ENCODE measurements at places on chromosomes 1 and 21. TPM values are rescaled to one million over a fixed set of nuclear protein-coding genes. Genes with fewer than 3 reads are reported as not detected.

Gene KANK4
- total RNA-seq = 57.9 TPM

GRCh38 chr1:41534181-41535076 lies 49.9 kb upstream of the EDN2 start:
- H3K4me1 ChIP-seq = peaks cover 4% of the 10 kb centered on the region
- H3K27ac ChIP-seq = no peak overlapping the region
- no peaks in the 10 kb centered on the region for H3K27me3 ChIP-seq
- no peak overlapping the region for H3K4me3 ChIP-seq
- no peaks in the 10 kb centered on the region for H3K36me3 ChIP-seq

Gene ANKRD45
- total RNA-seq = not detected

- no peak overlapping the region for H3K4me3 ChIP-seq
- peaks cover 44% of the 10 kb centered on the region for H3K27me3 ChIP-seq
- no peak for DNase-seq
- H3K4me1 ChIP-seq = peaks cover 33% of the 10 kb centered on the region
Measured at GRCh38 chr1:1162597-1163537, 10.8 kb upstream of the TTLL10 start.

GRCh38 chr1:242185731-242186130 lies 186.8 kb upstream of the MAP1LC3C start:
- H3K36me3 ChIP-seq = no peaks in the 10 kb centered on the region
- H3K27ac ChIP-seq = peak overlapping the region; percentile 94
- H3K27me3 ChIP-seq = no peaks in the 10 kb centered on the region
- H3K4me1 ChIP-seq = peaks cover 42% of the 10 kb centered on the region
- no peak overlapping the region for H3K4me3 ChIP-seq

Gene STIL
- total RNA-seq = 53.4 TPM

All from SJCRH30 (cell line).